ENCODE measurements at places on chromosomes 7 and 10.

GRCh38 chr10:53978301-53978700 is 822.7 kb downstream of the PCDH15 start:
- DNase-seq, result no peak

- DNase-seq, result no peak
These were observed 132.7 kb downstream of the AOAH start for GRCh38 chr7:36591636-36592035.

DNA sequence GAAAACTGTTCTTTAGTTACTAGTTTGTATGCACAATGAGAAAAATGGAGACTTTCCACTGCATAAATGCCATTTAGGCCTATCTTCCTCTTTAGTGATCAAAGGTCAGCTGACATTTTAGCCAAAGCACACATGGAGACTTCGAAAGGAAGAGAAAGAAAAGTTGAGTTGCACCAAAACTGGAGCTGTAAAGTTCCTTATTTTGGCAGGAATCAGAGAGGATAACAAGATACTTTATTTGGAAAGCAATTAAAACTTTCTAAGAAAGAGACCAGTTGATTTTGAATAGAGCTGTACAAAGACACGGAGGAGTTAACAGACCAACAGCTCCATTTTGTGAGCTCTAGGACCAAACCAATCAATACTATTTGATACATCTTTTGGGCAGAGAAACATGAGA is 14.2 kb downstream of the ENTPD7 start:
- DNase-seq, result no peak

GRCh38 chr10:50506861-50507573 is 116.7 kb downstream of the SGMS1 start:
- no peak for DNase-seq

- DNase-seq, result no peak
These were observed 124.7 kb upstream of the CTBP2 start for GRCh38 chr10:125284875-125285597.

DNA sequence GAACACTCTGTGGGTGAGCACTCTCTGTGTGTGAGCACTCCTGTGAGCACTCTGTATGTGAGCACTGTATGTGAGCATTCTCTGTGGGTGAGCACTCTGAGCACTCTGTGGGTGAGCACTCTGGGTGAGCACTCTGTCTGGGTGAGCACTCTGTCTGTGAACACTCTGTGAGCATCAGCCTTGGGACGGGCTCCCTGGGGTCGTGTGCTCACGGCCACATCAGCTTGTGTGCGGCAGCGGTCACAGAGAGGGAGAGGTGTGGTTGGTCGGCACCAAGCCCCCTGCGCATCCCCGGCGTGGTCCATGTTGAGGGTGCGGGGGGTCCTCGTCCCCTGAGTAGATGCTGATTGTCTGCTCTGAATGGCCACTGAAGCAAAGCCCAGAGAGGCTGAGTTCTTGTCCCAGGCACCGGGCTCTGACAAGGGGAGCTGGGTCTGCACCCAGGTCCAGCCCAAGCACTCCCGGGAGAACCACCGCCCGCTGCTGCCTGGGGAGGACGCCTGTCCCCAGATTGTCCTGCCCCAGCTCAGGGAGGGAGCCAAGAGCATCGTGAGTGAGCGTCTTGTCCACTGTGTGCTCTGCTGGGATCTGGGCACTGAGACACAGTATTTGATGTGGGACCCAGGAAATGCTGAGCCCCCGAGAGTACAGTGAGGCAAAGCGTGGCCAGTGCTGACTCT is 143.7 kb downstream of the DNAJB6 start:
- DNase-seq, result no peak

DNA sequence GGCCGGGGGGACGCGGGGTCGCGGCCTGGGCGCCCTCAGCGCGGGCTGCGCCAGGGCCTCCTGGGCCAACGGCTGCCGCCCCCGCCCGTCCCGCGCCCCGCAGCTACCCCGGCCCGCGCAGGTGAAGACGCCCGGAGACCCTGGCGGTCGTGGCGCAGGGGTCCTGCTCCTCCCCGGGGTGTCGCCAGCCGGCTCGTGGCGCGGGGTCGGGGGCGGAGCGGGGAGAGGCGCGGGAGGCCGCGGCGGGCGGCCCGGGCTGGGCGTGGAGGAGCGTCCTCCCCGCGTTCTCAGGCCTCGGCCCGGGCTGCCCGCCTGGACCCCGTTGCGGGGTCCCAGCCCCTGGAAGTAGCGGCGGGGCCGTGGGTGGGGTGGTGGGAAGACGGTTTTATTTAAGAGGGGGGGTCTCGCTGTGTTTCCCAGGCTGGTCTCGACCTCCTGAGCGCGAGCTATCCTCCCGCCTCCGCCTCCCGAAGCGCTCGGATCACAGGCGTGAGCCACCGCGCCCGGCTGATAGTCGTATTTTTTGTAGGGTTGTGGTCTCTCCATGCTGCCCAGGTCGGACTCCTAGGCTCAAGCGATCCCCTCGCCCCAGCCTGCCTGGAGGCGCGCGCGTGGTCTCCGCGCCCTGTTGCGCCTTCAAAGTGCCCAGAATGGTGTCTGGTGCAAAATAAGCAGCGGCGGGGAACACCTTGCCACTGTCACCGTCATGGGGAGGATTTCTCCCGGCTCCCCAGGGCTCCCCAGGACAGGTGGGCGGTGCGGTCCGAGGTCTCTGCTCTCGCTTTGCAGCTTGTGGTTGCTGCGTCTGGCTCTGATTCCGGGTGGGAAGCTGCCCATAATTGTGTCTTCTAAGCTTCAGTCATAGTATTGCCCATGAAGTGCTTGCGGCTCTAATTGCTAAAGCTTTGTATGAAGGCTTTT is 15.3 kb upstream of the SUN1 start:
- DNase-seq, result no peak

All from right renal pelvis (tissue), 4 donors.